ENCODE measurements at places on chromosomes 6 and 20.

- no peak for DNase-seq
Measured at GRCh38 chr6:27476090-27476489, 3.2 kb upstream of the ZNF184 start.

DNA sequence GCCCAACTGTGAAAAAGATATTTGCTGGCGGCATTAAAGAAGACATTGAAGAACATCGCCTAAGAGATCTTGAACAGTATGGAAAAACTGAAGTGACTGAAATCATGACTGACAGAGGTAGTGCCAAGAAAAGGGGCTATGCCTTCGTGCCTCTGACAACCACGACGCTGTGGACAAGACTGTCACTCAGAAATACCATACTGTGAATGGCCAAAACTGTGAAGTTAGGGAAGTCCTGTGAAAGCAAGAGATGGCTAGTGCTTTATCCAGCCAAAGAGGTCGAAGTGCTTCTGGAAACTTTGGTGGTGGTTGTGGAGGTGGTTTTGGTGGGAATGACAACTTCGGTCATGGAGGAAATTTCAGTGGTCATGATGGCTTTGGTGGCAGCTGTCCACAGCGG lies 7.5 kb downstream of the SFT2D1 start:
- no peak for DNase-seq

DNA sequence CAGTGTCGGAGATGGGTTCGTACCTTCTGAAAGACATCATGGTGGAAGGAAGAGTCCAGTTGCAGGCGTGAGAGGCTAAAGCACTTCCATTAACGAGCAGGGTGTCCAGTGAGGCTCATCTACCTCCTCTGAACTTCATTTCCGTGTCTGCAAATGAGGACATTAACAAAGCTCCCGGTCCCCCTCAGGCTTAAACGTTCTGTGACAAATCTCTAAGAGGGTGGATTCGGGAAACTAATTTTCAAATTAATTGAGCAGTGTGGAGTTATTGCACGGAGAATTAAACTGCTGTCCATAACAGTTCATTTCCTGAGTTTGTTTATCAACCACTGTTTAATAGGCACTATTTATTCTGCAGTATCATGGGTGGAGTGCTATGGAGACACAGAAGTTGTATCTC lies 68.2 kb downstream of the TRMT6 start:
- no peak for DNase-seq

- no peak for DNase-seq
Measured at GRCh38 chr20:15332711-15333160, 995.3 kb upstream of the FLRT3 start.

DNA sequence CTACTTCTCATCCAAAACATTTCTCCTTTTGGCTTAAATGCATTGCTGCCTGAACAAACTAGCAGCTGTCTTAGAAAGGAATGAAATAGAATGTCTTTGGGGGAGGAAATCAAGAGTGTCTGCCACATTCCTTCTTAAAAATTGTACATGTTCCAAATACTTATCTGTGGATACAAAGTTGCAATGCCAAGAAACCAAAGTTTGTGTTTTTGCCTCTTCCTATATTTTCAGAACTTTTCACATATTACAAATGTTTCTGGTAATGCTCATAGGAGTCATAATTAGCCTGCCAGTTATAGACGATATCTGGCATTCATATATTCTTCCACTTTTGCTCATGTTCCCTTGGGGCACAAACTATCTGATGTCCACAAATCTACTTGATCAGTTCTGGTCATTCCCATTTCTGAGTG lies 165.5 kb upstream of the BMP5 start:
- DNase-seq = peak; percentile 86

- DNase-seq = peak; percentile 47
Measured at GRCh38 chr20:63224412-63225081, 8.6 kb upstream of the YTHDF1 start.

GRCh38 chr20:50632236-50632635 lies 59.1 kb downstream of the RIPOR3 start:
- DNase-seq = no peak

GRCh38 chr20:38872036-38872435 lies 54.2 kb upstream of the FAM83D start:
- DNase-seq = no peak

- DNase-seq = peak; percentile 74
Measured at GRCh38 chr20:49699200-49699992, 14.3 kb downstream of the B4GALT5 start.

DNA sequence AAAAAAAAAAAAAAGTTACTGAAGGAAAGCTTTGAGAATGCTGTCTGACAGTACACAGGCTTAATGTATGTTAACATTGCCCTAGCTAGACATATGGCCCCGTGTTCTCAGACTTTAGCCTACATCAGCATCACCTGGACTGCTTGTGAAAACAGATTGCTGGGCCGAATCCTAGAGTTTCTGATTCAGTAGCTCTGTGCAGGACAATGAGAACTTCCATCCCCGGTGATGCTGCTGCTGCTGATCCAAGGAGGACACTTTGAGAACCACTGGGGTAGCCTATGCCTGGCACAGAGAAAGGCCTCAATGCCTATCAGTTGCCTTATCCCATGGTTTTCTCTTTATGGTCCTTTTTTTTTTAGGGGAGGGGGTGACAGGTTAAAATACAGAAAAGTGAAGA lies 1.6 kb downstream of the HCK start:
- no peak for DNase-seq

- DNase-seq = peak; percentile 99
Measured at GRCh38 chr6:14665827-14666724, 548.5 kb downstream of the CD83 start.

GRCh38 chr20:2688041-2688591 lies 4.5 kb upstream of the EBF4 start:
- DNase-seq = peak; percentile 48

DNA sequence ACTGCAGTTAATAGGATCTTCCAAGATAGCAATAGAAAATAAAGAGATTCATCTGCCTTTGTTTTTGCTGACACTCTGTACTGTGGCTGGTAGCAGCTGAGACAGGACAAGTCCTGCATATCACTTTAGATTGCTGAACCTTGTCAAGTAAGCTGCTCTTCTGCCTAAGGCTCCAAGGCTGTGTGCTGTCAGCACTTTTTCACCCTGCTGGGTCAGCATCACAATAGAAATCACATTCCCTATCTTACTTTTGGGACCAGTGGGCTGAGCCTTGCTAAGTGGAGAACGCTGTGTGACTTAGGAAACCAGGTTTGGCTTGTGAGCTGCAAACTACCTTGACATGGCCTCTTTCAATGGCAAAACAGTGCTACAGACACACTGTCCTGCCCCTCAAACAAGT lies 263.9 kb downstream of the FRK start:
- no peak for DNase-seq

DNA sequence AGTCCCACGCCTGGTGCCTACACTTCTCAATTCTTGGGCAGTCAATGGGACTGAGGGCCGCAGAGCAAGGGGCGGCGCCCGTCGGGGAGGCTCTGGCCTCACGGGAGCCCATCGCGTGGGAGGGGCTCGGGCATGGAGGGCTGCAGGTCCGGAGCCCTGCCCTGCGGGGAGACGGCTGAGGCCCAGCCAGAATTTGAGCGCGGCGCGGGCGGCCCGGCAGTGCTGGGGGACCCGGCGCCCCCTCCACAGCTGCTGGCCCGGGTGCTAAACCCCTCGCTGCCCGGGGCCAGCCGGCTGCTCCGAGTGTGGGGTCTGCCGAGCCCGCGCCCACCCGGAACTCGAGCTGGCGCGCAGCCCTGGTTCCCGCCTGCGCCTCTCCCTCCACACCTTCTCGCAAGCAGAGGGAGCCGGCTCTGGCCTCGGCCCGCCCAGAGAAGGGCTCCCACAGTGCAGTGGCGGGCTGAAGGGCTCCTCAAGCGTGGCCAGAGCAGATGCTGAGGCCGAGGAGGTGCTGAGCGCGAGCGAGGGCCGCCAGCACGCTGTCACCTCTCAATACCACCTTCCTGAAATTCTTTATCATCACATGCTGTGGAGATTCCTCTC lies 58.5 kb downstream of the BAK1 start:
- DNase-seq = no peak

- DNase-seq = peak; percentile 37
Measured at GRCh38 chr6:26328265-26328844, 36.6 kb upstream of the BTN3A2 start.

DNA sequence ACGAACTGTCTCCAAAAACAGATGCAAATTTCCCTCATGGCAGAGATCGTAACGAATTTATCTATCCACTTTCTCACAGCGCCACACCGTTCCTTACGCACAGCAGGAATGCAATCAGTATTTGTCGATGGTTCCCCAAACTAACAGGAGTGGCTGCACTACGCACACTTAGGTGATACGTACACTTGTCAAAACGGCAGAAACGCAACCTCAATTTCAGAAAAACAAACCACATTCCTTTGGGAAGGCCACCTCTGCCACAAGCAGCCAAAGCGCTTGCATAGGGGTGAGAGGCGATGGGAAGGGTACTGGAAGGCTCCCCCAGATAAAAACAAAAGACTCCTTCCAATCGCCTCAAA lies 638 bp downstream of the MDN1 start:
- no peak for DNase-seq

GRCh38 chr6:136959471-136959891 lies 37.4 kb downstream of the SLC35D3 start:
- no peak for DNase-seq

- no peak for DNase-seq
Measured at GRCh38 chr6:72925136-72925535, 300.2 kb downstream of the KHDC1L start.

- DNase-seq = peak; percentile 86
Measured at GRCh38 chr6:71181565-71181964, 107.0 kb upstream of the OGFRL1 start.

DNA sequence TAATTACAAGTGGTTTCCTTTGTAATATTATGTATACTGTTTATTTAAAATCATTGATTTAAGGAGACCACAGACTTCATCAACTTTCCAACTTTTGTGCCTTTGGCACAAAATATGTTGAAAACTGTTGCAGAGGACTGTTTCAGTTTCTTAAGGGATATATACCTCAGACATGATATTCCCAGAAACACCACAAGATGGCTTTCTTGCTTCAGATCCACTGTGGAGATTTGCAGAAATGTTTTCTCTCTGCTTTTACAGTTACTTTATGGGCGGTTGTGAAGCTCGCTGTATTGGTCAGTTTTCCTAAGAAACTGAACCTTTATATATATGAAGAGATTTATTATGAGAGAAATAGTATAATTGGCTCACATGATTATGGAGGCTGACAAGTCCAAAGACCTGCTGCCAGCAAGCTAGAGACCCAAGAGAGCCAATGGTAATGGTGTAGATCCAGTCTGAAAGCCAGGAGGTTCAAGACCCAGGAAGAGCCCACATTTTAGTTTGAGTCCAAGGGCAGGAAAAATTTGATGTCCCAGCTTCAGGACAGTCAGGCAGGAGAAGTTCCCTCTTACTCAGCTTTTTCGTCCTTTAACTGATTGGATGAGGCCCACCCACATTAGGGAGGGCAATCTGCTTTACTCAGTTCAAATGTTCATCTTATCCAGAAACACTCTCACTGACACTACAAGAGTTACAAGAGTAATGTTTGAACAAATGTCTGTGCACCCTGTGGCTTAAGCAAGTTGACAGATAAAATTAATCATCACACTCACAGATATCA lies 12.8 kb downstream of the ME1 start:
- peak; percentile 45 for DNase-seq

DNA sequence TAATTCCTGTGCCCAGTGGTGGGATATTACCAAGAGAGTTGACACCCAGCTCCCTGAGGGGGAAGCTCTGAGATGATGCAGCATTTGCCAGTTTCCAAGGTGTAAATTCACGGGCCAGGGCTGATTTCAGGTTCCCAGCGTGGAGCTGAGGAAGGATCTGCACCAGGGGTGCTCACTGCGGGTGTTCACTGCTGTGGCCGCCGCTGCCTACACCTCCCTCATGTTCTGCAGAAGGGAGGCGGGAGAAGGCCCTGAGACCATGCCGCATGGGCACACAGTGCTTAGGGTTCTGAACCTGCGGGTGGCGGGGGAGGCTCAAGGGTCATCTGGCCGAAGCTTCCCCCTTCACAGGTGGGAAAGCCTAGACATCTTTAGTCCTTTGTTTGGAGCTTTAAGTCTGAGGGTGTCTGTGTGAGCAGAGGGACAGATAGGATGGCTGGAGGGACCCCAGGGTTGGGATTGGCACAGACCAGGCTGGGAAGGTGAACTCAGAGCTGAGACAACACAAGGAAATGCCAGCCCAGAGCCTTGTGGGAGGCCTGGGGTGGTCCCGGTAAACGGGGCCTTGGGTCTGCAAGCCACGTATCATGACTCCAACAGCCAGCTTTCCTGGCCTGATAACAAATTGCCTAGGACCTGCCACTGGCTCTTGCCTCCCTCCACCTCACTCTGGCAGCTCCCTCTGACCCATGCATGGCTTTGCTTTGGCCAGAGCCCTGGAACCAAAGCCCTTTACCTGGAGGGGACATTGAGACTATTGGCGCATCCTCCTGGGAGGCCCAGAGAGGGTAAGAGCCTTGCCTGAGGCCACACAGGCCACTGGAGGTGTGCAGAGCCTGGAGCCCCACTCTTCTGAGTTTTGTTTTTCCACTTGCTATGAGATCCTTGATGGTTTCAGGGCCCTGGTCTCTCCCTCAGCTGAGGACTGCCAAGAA lies 40.4 kb downstream of the SYNJ2 start:
- no peak for DNase-seq

DNA sequence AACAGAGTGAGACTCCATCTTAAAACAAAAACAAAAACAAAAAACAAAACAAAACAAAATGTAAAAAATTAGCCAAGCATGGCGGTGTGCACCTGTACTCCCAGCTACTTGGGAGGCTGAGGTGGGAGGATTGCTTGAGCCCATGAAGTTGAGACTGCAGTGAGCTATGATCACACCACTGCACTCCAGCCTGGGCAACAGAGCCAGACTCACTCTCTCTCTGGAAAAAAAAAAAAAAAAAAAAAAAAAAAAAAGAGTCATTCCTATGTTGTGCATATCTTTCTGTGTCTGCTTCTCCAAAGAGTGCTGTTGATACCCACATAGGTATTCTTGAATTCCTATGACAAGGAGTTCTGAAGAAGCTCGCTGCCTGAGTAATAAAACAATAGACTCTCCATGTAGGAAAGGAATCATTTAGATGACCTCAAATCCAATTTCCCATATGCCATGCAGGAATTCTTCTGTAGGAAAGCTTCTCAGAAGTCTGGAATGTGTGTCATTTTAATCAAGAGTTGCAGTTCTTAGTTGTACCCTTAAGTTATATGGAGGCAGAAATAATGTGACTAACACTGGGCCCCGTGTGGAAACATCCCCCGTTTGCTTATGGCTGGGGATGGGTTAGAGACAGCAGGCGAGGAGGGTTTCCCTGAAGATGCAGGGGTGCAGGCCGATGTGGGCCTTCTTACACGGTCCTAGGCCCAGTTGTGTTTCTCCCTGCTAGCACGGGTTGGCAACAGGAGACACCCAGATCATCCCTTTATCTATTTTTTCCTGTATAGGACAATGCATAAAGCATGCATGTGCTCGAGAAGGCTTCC lies 79.4 kb downstream of the ZDHHC14 start:
- peak; percentile 72 for DNase-seq

DNA sequence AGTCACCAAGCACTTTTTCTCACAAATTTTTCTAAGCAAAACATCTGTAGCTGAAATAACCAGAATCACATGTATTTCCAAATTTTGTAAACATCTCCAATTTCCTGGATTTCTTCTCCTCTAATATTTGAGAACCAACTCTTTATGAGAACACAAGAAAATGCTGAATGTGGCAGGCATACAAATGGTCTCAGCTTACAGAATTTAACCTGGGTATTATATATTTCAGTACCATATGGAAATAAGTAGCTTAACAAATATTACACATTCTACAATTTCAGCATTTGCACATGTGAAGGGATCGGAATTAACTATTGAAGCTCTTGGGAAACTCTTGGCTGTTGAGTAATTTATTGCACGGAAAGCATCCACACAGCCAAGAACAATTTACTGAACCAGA lies 92.5 kb downstream of the TBXT start:
- DNase-seq = no peak

GRCh38 chr6:93549868-93550267 lies 130.5 kb upstream of the EPHA7 start:
- no peak for DNase-seq

GRCh38 chr20:37943033-37943432 lies 40.1 kb downstream of the VSTM2L start:
- DNase-seq = no peak
